Activated CD4-positive, alpha-beta T cell treated with anti-CD3 and anti-CD28 coated beads for 1 hour (primary cell): ENCODE measurements at places on chromosomes 11 and 22.

DNA sequence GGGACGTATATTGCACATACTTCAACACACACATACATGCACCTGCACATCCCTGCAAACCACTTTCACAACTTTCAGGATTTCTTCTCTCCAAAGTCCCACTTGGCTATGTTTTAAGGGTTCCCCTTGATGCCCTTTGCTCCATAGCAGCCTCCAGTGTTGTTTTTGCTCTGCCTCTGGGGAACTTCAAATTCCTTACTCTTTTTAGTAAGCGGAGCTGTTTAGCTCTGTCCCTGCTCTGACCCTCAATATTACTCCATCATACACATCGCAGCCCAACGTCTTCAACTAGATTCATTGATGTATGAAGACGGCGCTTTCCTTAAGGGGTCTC lies 18.3 kb downstream of the PRR5L start:
- DNase-seq, result no peak

DNA sequence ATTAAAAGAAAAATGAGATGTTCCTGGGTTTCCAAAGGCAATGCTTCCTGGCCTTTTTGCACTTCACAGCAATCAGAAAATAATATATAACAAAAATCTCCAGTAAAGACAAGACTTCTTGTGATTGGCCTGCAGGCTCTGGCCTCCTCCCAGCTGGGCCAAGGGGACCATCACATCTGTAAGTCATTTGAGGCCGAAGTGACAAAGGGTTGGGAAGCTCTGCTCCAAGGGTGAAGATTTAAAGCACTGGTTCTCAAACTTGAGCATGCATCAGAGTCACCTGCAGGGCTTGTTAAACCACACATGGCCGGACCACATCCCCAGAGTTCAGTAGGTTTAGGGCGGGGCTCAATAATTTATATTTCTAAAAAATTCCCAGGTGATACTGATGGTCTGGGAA lies 32.1 kb downstream of the ARFGAP2 start:
- DNase-seq, result no peak

DNA sequence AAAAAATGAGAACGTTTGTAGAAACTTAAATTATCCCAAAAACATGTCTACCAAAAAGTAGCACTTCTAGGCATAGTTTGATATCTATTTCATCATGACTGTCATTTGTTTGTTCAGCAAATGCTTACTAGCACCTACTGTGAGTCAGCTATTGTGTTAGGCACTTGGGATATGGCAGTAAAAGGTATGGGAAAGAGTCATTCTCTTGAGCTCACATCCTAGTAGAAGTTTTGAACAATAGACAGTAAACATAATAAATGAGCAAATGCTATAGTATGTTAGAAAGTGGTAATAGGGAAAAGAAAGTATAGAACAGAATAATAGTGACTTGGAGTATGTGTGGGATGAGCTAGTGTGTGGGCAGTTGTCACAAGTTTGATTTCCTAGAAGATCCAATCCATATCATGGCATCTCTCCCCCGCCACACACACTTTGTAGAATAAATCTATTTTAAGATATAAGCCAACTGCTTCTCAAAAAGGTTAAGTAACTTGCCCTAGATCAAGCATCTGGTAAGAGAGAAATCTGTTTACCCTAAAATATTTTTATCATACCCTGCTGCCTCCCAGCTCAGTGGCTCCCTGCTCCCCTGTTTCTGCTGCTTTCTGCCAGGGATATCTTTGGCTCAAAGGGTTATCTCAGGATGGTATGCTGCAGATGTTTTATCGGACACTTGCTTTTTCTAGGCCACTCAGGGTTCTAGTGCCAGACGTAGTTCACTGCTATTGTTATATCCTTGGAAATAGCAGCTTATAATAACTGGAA lies 129.7 kb downstream of the NCAM1 start:
- no peak for DNase-seq

- DNase-seq, result no peak
Observed at GRCh38 chr22:37358386-37358785, 68.9 kb downstream of the ELFN2 start.

GRCh38 chr11:99352642-99353041 lies 331.9 kb downstream of the CNTN5 start:
- no peak for DNase-seq

DNA sequence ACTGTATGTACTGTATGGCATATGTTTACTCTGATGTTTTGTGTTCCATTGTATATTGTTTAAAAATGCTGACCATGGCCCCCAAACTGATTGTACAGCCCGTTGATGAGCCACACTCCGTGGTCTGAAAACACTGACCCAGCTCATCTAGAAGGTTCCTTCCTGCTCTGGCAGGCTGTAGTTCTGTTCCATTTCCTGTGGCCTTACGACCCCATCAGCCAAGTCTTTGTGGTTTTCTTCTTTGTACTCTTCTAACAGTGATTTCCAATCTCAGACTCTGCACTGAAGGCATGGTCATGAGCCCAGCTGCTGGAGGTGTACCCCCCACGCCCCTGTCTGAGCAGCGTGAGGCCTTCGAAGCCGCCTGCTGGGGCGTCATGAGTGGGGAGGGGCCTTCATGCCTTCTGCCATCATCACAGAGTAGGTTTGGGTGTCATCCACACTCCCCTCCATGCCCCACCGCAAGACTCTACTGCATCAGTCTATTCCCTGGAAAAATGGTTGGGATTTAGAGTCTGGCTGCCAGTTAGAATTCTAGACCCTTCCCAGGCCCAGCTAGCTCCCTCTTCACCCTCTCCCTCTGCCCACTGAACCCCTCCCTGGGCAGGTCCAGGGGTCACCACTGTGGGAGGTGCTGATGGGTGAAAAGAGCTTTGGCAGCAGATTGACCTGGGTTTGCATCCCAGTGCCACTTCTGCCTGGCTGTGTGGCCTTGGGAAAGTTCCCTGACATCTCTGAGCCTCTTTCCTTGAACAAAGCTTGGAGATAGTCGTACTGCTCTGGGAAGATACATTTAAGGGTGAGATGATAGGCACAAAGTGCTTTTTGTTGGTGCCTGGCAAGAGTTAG lies 11.3 kb upstream of the C11orf96 start:
- DNase-seq, result no peak

GRCh38 chr11:110883256-110883655 lies 171.0 kb upstream of the ARHGAP20 start:
- DNase-seq, result no peak

DNA sequence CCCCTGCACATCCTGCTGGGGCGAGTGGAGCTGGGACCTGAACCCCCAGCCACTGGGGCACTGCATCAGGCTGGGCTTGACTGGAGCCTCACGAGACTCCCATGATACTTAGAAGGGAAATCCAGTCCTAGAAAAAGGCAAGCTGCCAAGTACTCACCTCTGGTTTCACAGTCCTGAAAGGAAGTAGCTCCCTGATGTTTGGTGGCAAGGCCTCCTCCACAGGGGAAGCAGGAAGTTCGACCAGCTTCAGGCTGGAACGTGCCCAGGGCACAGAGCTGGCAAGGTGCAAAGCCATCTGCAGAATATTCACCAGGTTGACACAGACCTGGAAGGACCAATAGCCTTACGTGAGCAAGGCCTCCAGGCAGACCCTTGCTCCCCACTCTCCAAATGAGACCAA lies 26.8 kb upstream of the NRIP3 start:
- no peak for DNase-seq

GRCh38 chr22:37662039-37662438 lies 3.5 kb downstream of the PDXP start:
- DNase-seq, result no peak

DNA sequence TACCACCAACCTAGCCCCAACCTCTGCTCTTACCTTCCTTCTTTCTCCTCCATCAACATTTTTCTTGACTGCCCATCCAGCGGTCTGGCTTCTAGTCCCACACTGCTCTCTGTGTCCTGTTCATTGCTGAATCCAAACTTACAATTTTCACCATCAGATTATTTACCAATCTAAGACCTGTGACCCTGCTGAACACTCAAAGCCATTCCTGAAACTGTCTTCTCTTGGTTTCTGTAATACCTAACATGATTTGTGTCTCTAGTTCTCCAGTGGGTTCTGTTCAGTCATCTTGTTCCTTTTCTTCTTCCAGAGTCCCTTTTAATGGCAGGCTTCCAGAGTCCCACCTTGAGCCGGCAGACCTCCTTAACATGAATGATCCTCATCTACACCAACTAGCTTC lies 24.1 kb downstream of the RRAS2 start:
- no peak for DNase-seq

- no peak for DNase-seq
Observed at GRCh38 chr22:24178021-24178431, 3.3 kb upstream of the SUSD2 start.

DNA sequence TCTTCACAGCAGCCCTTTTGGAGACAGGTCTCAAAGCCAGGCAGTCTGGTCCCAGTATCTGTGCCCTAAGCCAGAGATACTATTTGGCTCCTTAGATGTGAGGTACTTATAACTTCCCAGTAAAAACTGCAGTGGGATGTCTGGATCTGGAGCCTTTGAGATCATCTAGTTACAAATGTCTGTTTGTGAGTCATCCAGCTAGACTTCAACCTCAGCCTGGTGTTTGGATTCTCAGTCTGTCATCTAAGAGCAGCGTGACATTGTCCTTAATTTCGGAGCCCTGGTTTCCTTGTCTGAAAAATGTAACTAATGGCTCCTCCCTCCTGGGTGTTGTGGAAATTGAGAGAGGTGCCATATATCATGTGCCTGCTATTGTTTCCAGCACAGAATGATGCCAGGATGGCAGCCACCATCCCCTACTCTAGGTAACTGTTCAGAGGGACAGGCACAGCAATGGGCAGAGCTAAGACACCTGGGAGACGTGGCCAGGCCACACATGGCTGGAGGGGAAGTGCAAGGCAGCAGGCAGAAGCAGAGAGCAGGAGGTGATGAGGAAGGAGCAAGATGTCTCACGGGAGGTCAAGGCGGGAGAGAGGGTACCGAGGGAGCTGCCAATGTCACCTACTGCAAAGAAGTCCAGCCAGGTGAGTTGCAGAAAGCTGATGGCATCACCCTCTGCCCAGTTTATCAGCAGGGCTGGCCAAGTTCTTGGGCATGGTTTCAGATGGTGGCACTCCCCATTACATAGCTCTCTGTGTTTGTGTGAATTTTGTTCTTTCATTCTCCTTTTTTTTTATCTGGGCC lies 20.6 kb upstream of the ST3GAL4 start:
- DNase-seq, result no peak

DNA sequence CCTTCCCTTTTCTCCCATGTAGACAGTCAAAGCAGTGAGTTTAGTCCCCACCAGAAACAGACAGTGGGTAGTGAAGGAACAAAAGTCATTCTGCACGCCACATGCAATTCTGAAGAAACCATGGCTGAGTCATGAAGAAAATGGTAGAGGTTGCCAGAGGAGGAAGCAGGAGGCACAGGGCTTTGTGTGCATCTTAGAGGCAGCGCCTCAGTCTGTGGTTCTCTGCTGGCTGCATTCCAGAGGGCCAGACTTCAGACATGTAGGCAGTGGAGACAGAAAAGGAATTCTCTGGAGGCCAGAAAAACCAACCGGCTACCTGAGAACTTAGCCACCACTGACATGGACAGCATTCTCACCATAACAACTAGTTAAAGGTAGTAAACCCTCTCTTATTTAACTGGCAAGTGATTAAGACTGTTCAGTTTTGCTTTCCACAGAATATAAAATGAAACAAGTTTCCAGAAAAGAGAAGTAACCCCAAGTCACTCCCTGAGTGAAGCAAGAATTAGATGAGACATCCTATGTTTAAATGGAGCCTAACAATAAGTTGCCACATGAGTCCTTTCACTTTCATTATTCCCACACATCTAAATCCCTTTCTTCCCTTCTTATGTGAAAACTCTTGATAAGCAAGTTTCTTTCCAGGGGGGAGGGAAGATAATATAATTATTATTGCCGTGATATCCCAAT lies 556.1 kb downstream of the SOX6 start:
- DNase-seq, result no peak

GRCh38 chr11:13262096-13262495 lies 15.5 kb upstream of the BMAL1 start:
- DNase-seq, result no peak

- DNase-seq, result no peak
Observed at GRCh38 chr11:123180166-123180565, 14.9 kb downstream of the CLMP start.

- DNase-seq, result no peak
Observed at GRCh38 chr22:47356511-47357011, 594.1 kb downstream of the TBC1D22A start.

GRCh38 chr11:130854483-130854882 lies 61.8 kb downstream of the SNX19 start:
- no peak for DNase-seq

DNA sequence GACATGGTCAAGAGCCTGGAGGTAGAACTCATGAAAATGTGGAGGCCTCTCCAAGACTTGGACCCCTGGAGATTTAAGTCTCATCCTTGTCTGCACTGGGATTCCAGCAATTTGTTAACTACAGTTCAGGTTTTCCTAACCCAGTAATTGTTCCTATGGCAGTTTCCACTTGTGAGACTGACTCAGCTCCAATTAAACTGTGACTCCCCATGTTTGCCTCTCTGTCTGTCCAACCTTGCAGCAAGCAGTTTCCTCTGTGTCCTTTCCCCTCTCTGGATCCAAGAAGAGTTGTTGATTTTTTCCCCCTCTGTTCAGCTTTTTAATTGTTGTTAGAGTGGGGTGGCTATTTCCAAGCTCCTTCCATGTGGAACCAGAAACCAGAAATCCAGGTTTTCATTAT lies 16.2 kb upstream of the ARHGAP20 start:
- DNase-seq, result no peak

GRCh38 chr11:1732418-1733008 lies 17.9 kb downstream of the IFITM10 start:
- DNase-seq, result no peak

DNA sequence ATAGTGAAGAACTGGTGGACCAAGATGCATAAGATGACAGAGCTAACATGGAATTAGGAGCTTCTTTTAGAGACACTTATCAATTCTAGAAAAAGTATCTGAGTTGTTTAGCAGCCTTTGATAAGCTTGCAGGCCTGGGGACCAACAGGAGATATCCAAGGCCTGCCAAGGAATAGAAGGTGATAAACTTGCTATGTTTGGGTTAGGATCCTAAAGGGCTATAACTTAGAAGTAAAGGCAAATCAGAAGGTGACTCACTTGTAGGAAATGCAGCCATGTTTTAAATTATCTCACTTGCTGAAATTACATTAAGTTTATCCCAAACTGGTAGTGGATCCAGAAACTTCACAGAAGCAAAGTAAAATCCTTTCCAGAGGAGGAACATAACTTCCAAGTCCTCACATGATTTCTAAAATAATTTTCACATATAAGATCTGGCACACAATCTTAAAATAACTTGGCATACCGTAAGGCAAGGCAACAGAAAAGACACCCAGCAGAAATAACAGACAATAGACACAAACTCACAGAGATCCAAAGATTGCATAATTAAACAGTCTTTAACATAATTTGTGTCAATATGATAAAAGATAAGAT lies 69.6 kb upstream of the TEAD1 start:
- DNase-seq, result no peak
